ENCODE measurements at places on chromosomes 2 and 18.

- no peak for DNase-seq
Observed at GRCh38 chr2:138035608-138036217, 71.4 kb downstream of the HNMT start.

- DNase-seq, result no peak
Observed at GRCh38 chr18:52624702-52625101, 284.7 kb downstream of the DCC start.

DNA sequence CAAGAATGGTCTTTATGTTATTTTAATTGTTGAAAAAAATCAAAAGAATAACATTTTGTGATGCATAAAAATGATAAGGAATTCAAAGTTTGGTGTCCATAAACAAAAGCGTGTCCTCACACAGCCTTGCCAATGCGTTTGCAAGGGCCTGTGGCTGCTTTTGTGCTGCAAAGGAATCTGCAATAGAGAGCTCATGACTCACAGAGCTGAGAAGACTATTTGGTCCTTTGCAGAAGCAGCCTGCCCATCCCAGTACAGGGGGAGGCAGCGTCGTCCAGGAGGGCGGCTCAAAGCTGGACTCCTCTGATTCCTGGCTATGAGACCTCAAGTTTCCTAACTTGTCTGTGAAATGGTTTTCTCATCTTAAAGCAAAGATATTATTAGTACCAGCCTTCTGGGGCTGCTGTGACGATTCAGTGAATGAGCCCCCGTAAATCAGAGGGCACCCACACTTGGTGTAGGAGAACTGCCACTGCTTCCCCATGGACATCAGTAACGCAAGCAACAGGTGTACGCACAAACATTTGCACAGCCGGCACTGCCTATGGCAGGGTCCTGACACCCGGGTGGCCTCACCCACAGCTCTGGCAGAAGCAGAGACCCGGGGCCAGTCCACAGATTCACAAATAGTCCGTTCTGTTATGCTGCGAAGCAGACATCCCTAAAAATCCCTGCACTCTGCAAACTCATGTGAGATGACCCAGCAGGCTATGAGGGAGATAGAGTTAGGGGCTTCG is 70.6 kb upstream of the ASAP2 start:
- DNase-seq, result no peak

- DNase-seq, result no peak
Observed at GRCh38 chr2:209424199-209424701, 403 bp downstream of the MAP2 start.

DNA sequence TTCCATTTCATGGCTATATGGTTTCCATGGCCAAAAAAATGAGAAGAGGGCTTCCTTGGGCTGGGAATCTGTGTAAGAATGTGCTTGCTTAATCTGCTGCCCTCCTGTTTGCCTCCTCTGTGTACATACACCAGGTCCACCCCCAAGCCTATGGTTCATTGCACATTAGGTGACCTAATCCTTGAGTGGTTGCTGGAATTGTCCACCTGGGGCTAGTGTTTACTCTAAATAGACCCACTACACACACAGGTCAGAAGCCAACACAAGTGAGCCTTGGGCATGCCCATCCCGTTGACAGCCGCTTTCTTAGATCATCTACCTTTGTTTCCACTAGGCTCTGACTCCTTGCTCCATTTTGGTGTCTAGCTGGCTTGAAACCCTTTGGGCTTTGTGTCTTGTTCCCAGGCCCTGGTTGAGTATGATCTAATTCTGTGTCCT is 59.2 kb upstream of the ATL2 start:
- no peak for DNase-seq

DNA sequence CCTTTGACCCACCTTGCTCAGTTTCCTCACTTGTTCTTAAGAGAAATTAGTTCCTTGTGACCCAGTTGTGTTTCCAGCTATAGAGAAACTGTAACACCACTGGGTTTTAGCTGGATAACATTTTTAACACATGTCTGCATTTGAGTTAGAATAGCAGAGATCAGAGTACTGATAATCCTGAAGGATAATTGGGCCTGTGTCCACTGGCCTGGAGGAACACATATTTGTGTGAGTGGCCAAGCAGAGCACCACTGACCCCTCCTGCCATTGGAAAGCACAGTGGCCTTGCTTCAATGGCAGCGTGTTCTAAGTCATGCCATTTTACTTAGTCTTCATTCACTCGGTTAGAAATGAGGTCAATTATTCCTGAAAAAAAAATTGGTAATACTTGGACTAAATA is 42.6 kb downstream of the PKP4 start:
- no peak for DNase-seq

DNA sequence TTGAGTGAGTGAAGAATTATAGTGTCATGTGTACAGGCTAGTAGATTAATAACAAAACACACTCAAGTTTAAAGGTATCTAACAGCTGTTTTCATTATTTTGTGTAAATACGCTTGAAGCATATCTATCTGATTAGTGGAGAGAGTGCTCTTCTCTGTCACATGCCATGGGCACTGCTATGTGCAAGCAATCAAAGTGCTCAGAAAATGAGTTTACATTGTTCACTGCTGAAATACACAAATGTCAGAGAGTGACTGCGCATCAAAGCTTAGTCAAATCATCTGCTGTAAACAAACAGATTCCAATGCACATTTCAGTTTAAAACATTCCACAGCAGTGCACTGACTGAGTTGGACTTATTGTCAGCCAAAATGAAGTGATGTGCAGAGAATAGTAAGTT is 423.4 kb downstream of the ZEB2 start:
- no peak for DNase-seq

DNA sequence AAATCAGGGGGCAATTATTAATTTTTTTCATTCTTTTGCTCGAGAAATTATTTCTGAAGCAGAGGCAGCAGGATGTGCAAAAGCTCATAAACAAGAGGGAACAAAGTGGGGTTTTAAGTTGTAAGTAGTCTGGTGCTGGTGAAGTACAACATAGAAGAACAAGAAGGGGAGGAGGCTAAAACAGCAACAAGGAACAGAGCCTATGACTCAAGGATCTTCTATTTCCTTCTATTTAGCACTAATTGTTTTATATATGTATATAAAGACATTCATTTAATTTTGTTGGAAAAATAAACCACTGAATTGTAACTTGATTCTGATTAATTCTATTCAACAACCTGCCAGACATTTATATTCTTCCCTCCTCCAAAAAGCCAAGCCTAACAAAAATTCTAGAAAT is 35.0 kb downstream of the YES1 start:
- no peak for DNase-seq

DNA sequence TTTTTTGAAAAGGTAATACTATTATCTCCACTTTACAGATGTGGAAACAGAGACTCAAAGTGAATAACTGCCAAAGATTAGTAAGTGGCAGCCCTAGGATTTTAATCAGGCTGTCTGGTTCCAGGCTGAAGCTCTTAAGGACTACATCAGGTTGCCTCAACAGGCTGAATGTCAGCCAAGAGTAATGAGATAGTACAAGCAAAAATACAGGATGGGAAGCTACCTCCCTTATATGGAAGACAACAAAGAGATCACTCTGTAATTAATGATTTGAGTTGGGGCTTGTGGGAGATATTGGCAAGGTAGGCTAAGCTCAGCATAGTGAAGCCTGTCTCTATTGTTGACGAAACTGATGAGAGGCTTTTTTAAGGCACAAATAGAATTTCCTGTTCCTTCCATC is 323.1 kb downstream of the KCNJ3 start:
- DNase-seq, result no peak

- DNase-seq, result no peak
Observed at GRCh38 chr2:96213379-96213778, 4.8 kb upstream of the STARD7 start.

DNA sequence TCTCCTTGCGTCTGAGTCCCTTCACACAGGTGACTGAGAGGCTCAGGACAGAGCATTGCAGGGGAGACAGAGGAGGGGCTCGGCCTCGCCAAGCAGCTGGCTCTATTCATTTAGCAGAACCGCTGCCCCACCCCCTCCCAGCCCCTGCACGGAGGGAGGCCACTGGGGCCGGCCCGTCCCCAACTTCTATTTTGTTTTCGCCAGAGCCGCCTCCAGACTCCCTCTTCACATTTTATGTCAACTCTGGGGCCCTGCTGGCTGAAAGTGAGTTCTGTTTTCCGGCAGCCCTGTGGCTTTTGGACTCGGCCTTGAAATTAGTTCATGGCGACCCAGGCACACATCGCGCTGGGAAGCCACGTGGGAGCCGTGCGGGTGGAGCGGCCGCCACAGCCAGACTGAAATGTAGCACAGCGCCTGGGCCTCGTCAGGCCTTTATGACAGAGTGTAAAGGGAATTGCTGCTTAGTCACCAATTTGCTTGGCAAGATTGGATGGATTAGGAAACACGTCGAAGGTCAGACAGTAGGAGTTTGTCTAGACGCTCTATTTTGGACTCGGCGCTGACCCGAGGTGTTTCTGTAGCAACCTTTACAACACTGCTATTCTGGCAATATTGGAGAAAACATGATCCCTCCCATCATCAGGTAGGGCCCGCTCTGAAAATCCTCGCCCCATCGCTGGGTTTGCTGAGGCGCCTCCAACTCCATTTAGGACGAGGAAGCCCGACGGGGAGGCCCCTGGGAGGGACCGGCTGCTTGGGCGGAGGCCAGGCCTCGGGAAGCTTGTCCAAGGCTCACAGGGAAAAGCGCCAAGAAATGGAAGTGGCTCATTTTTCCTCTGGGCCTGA is 90.7 kb upstream of the CTDP1 start:
- DNase-seq, result no peak

DNA sequence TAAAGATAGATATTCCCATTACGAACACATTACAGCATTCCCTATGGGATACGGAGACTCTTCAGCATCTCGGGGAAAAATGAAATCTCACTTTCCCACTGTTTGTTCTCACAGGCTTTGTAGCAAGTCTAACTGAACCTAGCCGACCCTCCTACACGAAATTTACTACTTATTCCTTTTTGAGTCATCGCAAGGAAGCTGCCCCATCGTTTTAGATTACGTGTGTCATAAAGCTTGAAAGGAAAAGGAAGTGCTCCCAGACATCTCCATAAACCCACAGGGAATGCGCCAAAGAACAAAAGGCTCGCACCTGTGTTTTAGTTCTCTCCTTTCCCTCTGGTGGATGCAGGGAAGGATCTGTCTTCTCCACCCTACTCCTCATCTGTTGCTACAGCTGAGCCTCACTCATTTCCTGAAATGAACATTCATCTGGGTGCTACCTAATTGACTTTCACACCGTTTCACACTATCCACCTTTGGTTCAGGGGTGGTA is 76.2 kb upstream of the STK39 start:
- no peak for DNase-seq

DNA sequence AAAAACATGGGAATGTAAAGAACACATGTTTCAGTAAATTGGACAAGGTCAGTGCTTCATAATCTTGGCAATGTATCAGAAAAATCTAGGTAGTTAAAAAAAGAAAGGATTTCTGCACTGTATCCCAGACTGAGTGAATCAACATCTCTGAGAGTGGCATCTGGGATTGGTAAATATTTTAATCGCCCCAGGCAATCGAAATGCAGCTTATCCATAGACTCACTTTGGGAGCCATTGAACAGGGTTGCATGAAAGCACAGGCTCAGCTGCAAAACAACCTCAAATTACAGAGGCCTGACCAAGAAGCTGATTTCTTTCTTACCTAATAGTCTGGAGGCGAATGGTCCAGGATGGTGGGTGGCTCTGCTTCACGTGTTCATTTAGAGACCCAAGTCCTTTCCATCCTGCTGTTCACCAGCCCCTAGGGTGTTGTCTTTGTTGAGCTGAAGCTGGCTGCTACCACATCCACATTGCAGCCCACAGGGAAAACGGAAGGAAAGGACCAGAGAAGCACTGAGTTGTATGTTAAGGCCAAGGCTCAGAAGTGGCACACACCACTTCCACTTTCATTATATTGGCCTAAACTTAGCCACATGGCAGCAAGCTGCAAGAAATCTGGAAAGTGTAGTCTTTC is 59.0 kb downstream of the MOGAT1 start:
- no peak for DNase-seq

DNA sequence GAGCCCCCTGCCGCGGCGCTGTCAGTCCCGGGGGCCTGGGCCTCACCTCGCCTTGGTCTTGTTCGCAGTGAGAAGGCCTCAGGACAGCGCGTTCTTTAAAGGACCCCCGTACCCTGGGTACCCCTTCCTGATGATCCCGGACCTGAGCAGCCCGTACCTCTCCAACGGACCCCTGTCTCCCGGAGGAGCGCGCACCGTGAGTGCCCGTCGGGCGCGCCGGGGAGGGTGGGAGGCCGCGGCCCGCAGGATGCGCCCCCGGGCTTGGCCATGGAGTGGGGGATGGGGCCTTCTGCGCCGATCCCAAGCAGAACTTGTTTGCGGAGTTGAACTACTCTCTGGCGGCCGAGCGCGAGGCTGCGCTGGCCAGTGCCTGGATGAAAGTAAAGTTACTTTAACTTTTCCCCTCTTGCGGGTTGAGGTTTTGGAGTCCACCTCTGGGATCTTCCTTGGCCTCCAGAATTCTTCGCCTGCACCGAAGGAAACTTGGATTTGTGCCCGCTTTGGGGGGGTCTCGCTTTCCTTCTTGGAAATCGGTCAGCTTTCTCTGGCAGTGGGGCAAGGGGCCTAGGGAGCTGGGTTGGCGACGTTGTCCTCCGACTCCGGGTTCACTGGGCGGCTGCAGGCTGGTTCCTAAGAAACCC is 1.2 kb downstream of the TCF7L1 start:
- DNase-seq, result no peak

DNA sequence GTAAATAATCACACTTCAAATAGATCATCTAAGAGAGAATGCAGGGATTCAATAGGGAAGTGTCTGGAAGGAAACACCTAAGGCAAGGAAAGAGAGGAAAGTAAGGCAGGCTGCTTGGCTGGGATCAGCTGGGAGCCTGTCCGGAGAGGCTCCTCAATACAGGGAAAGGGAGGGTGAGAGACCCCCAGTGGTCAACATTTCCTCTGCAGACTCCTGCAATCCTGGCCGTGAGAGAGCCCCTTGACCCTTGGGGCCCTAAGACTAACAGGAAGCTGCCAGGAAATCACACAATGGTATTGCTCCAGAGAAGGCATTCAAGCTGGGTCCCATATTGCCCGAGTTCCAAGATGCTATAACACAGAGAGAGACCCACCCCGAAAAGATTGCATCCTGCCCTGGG is 549.4 kb downstream of the NYAP2 start:
- DNase-seq, result no peak

All from stimulated activated CD4-positive, alpha-beta T cell treated with anti-CD3 and anti-CD28 coated beads, Interleukin-15, amount 100 ng/mL, for 1 hour (primary cell).